ENCODE measurements at places on chromosomes 1 and 21.

DNA sequence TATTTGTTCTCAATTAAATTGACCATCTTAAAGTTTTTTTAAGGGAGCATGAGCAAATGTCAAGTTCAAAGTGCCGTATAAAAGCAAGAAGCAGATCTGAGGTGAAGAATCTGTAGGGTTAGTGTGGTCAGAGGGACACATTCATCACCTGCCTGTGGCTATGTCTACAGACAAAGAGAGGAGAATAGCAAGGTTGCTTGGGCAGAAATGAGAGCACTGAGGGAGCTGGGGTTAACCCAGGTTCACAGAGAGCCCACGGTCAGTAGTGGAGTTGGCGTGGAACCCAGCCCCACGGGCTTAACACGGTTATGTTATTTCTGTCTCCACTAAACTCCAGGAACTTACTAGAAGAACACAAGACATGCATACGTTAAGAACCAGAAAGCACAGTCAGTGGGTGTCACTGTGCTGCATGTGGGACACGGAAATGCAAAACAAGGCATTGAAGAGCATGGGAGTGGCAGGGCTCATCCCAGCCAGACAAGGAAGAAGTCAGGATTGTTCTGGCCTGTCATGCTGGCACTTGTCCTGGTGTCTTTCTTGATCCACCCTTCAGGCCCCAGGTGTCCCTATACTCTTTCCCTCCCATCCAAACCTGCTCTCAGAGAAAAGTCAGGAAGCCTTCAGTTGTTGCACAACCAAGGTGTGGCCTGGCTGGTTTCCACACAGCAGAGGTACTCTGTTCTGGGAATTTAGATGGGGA lies 95.5 kb upstream of the IVNS1ABP start:
- DNase-seq: no peak

- DNase-seq: no peak
Observed at GRCh38 chr1:85311818-85312217, 35.4 kb upstream of the BCL10 start.

DNA sequence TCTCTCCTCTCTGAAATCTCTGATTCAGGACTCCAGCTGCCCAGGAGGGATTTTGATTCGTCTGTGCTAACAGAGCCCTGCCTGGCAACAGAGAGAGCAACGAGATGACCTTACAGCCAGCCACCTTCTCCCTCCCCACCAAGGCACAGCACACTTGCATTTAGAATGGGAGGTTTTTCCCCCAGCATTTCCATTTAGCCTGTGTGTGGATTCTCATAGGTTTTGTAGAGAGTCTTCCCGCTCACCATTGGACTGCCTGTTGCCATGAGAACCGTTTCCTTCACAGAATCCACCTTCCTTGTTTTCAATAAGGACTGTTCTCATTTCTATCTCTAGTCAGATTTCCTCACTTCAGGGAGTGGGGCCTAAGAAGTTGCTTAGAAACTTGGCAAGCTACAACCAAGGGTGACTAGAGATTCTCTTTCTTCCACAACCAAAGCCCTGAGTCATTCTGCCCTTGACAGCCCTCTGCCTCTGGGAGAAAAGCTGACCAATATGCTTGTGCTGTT lies 5.8 kb upstream of the IKBKE start:
- no peak for DNase-seq

DNA sequence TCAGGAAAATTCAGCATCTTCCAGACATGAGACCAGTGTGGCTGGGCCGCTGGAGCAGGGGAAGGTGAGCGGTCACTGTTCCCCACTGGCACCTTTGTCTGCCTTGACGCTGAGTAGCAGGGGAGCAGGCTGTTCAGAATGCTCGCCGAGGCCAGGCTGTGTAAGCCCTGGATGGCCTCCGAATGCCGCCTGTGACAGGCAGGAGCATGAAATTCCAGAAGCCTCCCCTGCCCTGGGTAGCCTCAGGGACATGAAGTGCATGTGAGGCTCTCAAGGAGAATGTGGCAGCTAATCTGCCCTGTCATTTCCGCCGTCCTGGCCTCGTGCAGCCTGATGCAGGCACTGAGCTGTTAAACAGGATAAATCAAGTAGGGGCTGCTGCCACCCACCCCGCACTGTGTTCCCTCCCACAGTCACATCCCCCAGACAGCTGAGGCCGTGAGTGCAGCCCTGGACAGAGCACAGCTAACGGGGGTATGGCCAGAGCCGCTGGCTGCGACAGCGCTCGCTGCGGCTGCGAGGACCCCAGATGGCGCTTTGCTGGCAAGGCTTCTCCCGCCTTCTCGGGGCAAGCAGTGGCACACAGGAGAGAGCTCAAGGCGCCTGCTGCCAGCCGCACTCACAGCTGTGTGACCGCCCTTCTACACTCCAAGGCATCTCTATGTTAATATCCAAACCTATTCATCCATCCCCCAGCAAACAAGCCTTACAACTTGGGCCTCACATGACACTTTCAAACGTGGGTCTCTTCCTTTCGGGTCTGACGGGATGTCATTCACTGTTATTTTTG lies 105.0 kb upstream of the COL6A1 start:
- DNase-seq: peak; percentile 85

DNA sequence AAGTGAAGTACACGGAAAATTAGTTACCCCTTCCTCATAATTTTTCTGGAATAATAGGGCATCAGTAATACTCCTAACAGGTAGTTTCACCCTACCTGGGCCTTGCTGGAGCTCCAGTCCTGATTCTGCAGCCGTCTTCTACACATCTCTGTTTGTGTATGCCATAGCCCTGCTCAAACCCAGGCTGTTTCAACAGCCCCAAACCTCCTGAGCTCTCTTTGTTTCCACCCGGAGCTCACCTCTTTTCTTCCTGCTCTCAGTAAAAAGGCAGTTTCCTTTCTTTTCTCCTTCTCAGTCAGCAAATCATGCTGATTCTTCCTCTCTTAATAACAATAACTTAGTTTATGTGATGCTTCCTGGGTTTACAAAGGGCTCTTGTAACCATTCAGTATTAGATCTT lies 355.1 kb upstream of the RUNX1 start:
- DNase-seq: no peak

GRCh38 chr1:214552174-214552608 lies 789 bp upstream of the PTPN14 start:
- DNase-seq: peak; percentile 94

GRCh38 chr1:7398982-7399381 lies 372.1 kb upstream of the VAMP3 start:
- no peak for DNase-seq

- DNase-seq: peak; percentile 33
Observed at GRCh38 chr1:223887747-223888418, 42.1 kb upstream of the TP53BP2 start.

- no peak for DNase-seq
Observed at GRCh38 chr1:89309828-89310227, 37.2 kb upstream of the GBP5 start.

GRCh38 chr21:46009951-46010705 lies 28.6 kb downstream of the COL6A1 start:
- no peak for DNase-seq

GRCh38 chr1:88061492-88062177 lies 622.4 kb upstream of the PKN2 start:
- DNase-seq: peak; percentile 24

GRCh38 chr1:91076834-91077233 lies 55.0 kb upstream of the ZNF644 start:
- DNase-seq: no peak

DNA sequence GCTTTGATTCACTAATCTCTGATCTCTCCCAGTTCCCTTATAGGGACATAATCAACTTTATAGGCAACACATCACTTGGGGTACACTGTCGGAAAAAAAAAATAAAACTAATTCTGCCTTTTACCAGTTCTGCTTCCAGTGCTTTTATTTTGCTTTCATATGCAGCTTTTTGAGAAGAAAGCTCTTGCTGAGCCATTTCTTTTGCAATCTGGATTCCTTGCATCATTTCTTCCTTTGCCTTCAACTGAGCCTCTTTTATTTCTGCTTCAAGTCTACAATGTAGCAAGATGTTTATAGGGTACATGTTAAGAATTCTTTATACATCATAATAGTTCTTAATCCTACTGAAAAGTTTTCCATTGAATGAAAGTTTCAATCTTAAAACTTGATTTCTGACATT lies 30.6 kb downstream of the KIF14 start:
- DNase-seq: no peak

- no peak for DNase-seq
Observed at GRCh38 chr1:150127868-150128267, 21.8 kb upstream of the PLEKHO1 start.

GRCh38 chr1:200433586-200433985 lies 23.8 kb upstream of the ZNF281 start:
- DNase-seq: no peak

GRCh38 chr1:115829023-115829674 lies 11.8 kb downstream of the NHLH2 start:
- DNase-seq: peak; percentile 74

DNA sequence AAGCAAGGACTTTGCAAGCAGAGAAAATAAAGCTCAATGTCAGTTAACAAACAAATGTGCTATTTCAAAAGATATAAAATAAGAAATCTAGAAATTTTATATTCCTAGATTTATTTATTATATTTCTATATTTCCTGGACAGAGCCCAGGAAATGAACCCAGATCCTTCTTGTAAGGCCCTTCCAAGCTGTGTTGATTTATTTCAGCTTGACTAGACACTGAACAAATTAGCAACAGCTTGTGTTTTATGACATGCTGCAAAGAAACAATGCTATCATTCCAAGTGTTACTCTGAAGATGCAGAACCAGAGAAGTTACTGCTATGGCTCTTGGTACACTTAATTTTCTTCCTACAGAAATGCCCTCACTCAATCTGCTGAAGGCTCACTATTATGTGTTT lies 6.2 kb downstream of the TGFBR3 start:
- no peak for DNase-seq

GRCh38 chr1:39926343-39926793 lies 24.7 kb upstream of the MYCL start:
- peak; percentile 41 for DNase-seq

GRCh38 chr1:185926588-185926987 lies 192.4 kb downstream of the HMCN1 start:
- DNase-seq: no peak

Data from ELF-1 (cell line).